ENCODE measurements at places on chromosomes 4 and X. TPM values are rescaled to one million over a fixed set of nuclear protein-coding genes. Genes with fewer than 3 reads are reported as not detected.

Gene FRG2
- not detected for total RNA-seq

- no peak for DNase-seq
Observed at GRCh38 chrX:78687586-78687985, 28.5 kb upstream of the RTL3 start.

GRCh38 chrX:139554376-139554775 lies 23.8 kb downstream of the F9 start:
- no peak for DNase-seq

DNA sequence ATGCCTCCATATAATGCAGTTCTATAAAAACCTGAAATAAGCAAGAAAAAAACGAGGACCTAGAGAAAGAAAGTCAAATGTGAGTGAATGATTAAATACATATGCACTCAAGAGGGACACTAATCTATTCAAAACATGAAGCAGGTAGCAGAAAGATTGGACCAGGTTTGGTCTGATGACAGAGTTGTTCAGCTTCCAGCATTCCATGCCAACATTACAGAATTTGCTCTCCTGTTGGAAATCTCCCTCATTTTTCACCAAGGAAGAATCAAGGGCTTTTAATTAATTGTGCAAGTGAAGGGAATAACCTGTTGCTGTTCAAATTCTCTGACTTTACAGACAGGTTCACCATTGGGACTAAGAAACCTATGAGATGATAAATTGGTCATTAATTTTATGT lies 379.0 kb upstream of the RASGEF1B start:
- no peak for DNase-seq

DNA sequence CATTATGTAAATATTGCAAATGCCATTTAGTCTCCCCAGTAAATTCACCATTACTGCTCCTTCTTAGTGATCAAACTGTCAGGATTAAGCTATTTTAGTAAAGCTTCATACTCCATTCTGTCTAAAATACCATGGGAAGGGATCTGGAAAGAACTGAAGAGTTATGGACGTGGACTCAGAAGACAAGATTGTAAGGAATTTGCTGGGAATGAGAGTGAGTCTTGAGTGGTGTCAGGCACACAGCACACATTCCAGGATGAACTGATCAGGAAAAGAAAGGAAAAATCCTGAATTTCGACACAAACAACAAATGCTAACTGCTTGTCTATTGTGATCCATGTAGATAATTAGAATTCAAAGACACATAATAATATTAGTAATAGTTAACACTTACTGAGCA lies 311.0 kb downstream of the CENPC start:
- DNase-seq = no peak

Measured in lower leg skin (tissue), 4 donors.